Aorta (tissue), 5 donors: ENCODE measurements at places on chromosomes 6 and 20.

- DNase-seq: no peak
Observed at GRCh38 chr6:41726876-41727275, 8.5 kb downstream of the TFEB start.

GRCh38 chr20:24691901-24692351, 222.5 kb downstream of the SYNDIG1 start:
- DNase-seq: peak; percentile 28

DNA sequence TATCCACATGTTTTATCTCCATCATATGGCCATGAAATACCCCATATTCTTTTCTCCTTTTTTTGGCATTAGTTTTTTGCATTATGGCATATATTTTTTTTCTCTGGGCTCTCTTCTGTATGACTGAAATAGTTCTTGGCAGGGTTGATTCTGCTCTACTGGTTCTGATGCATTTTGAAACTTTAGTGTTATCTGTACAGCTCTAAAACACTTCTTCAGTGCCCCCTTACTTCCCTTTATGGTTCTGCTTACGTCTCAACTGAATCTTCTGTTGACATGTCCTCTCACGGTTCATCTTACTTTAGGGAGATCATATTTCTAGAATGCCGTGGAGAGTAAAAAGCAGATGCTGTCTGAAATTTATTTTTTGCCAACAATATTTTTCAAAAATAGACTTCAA, 23.2 kb upstream of the TXNDC5 start:
- DNase-seq: no peak

DNA sequence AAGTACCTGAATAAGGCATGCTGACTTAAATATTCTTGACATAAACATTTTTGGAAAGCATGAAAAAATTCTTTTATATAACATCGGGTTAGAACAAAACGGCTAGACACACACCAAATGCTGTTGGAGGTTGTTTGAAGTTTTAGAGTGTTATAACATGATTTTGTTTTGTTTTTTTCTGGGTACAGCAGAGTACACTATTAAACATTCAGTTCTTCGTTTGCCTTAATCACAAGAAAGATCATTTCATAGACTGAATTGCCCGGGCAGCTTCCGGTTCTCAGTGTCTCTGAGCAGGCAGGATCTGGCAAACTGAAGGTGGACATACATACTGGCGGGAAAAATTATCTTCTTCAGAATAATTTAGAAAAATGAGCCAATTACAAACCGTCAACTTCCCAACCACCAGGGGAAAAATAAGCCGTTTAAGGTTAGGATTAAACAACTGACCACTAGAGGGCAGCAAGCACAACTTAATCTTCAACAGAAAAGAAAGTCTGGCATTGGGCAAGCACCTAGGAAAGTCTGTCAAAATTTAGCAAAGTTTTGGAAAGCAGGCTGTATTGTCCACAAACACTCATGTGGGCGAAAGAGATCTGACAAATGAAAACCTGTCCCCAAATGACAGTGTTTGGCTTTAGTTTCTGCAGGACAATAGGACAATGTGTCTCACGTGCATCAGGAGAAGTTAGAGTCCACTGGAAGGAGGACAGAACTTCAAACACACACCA, 15.0 kb downstream of the ZNF217 start:
- no peak for DNase-seq

- no peak for DNase-seq
Observed at GRCh38 chr6:73558624-73559398, 38.0 kb upstream of the EEF1A1 start.

DNA sequence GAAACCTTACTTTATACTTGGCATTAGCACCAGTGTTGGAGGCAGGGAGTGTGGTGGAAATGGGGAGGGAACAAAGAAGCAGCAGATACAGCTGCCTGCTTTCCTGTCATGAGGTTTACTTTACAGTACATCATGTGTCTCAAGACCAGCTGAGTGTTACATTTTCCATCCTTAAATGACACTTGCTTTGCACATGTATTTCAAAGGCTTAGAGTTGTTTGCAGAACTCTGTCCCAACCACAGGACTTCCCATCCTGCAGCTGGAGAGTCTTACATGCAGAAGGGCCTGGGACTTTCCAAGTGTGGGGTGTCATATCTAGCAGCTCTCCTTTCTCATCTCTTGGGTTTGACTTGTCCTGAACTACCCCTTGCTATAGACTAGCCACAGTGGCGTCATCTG, 395.9 kb downstream of the DHX35 start:
- peak; percentile 52 for DNase-seq

DNA sequence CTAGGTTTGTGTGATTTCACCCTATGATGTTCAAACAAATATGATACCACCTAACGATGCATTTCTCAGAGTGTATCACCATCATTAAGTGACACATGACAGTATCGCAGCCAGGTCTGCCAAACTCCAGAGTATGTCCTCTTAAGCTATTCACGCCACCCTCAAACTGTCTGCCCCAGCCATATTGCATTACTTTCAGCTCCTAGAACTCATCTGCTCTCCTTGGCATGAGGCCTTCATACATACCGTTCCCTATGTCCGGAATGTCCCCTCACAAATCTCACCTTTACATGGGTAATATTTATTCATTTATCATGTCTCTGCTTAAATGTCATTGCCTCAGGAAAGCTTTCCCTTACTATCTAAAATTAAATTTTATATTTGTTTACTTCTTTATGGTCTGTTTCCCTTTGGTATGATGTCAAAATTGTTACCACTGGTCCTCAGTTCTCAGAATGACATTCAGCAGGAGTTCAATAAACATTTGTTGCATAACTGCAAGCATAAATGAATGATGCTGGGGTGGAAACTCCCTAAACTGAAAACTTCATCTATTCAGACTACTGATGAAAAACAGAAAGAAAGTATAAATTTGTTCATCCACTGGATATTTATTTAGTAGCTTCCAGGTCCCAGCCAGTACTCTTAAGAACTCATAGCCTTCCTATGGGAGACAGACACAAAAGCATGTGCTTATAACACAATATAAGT, 3.2 kb downstream of the SESN1 start:
- no peak for DNase-seq

DNA sequence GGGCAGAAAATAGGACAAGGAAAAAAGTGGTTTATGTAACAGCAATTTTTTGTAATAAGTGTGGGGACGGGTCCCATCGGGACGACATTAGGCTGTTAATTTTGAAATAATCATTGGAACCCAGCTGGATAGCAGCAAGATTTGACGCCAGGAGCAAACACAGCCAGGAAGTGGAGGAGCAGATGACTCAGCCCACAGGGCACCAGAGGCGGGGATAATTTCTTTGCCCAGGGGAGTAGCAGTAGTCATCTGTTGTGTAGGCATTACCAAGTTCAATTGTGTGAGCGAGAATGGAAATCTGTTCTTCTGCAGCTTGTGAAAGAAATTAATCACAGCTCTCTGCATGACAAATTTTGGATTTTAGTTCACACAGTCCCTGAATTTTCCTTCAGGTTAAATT, 22.6 kb upstream of the RIN2 start:
- DNase-seq: peak; percentile 88

DNA sequence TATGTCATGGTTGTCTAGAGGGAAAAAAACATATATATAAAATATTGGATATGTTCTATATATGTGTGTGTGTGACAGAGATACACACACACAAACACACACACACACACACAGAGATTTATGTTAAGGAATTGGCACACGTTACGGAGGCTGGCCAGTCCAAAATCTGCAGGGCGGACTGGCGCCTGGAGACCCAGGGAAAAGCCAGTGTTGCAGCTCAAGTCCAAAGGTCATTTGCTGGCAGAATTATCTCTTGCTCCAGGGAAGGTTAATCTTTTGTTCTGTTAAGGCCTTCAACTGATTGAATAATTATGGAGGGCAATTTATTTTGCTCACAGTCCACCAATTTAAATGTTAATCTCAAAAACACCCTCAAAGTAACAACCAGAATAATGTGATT, 37.5 kb upstream of the PDE7B start:
- DNase-seq: no peak

- peak; percentile 59 for DNase-seq
Observed at GRCh38 chr6:26286168-26286877, 78.7 kb upstream of the BTN3A2 start.

GRCh38 chr6:26056583-26057350, 30.5 kb upstream of the HFE start:
- DNase-seq: peak; percentile 61

- DNase-seq: no peak
Observed at GRCh38 chr6:169912266-169913095, 161.1 kb downstream of the ERMARD start.

DNA sequence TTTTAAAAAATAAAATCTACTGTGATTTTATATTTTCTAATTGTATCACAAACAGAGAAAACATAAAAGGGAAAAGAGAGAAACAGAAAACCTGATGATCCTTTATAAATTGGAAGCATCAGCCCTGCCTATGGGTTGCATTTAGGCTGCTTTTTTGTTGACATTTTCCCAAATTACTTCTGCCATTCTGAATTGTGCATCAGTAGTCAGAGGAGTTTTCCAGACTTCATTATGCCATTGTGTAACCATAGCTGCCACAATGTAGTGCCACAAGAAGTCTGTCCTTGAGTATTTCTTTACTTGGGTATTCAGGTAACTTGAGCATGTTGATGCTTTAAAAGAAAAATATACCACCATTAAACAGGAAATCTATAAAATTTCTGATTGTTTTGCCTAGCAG, 130.3 kb downstream of the HACE1 start:
- no peak for DNase-seq

GRCh38 chr6:29702519-29703103, 20.6 kb upstream of the HLA-F start:
- DNase-seq: peak; percentile 88

- no peak for DNase-seq
Observed at GRCh38 chr6:56522495-56523270, 120.0 kb downstream of the DST start.

DNA sequence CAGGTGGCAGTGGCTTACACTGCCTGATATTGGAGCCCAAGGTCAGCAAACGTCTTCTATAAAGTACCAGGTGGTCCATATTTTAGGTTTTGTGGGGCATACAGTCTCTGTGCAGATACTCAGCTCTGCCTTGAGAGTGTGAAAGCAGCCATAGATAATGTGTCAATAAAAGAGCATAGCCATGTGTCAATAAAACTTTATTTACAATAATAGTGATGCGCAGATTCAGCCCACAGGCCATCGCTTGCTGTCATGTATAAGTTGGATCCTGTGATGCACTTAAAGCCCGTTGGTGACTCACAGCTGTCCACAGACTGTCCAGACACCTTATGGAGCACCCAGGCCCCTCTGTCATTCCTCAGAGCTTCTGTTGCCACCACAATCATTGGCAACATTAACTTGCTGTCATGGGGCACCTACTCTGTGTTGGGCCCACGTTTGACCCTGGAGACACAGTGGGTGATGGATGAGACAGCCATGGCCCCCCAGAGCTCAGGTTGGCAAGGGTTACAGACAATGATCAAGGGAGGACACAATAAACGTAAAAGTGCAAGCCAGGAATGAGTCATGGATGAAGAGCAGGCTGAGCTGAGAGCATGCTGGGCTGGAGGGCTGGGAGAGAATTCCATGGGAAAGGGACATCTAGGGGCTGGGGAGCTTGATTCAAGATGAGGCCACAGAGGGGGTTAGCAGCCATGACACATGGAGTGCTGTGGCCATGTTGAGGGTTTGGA, 173.6 kb downstream of the TAF4 start:
- DNase-seq: no peak

- peak; percentile 30 for DNase-seq
Observed at GRCh38 chr6:31922942-31923341, 4.6 kb upstream of the C2 start.

DNA sequence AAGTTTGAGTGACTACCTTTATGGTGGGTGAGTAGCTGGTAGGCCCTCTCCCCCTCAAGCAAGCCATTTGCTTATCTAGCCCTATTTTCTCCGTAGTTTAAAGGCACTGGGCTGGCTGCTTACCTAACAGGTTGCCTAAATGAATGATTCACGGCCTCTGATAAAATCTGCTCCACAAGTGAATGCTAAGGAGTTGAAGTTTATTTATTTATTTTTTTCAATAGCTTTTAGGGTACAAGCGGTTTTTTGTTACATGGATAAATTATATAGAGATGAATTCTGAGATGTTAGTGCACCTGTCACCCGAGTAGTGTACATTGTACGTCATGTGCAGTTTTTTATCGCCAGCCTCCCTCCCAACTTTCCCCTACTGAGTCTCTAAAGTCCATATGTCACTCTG, 8.3 kb upstream of the CDH26 start:
- DNase-seq: no peak

DNA sequence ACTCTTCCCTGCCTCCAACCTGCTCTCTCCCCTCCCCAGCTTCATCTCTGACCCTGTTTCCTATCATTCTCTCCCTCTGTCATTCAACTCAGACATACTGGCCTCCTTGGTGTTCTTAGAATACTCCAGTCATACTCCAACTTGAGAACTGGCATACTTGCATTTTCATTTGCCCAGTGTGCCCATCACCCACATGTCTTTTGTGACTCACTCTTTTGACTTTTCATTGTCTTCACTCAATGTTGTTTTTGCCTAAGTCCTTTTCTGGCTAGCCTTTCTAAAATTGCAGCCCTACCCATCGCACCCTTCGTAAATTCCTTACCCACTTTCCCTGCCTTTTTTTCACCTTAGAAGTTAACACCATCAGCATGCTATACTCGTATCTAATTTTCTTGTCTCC, 77.0 kb upstream of the CD2AP start:
- no peak for DNase-seq

DNA sequence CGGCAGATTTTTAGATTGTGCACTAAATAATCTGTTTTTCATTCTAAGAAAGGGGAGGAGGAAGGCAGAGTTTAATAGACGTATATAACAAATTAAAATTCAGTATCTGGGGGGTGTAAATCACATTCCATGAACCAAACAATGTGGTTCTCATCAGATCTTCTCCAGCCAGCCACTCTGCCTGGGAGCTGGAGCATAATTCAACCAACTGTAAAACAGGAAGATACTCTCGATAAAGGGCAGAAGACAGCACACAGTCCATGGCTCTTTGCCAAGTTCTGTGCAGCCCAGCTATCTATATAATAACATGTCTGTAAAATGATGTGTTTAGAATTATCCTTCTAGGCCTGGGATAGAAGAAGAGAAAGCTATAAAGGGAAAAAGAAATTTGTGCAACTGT, 289.9 kb upstream of the ZFP64 start:
- DNase-seq: no peak

DNA sequence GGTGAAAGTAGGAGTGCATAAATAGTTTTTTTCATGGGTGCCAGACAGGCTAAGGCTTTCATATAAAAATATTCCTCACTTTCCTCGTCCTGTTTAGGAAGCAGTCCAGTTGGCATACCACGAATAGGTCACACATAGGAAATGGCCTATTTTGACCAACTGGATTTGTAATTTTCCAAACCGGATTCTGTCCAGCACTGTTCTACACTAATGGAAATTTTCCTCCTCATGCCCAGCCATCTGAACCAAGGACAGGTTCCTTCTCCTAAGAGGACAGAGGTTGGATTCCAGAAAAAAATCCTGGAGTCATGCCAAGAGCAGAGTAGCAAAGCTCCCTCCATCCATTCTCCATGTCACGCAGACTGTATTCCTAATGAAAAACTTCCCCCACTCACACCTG, 43.1 kb downstream of the PANK2 start:
- DNase-seq: no peak

DNA sequence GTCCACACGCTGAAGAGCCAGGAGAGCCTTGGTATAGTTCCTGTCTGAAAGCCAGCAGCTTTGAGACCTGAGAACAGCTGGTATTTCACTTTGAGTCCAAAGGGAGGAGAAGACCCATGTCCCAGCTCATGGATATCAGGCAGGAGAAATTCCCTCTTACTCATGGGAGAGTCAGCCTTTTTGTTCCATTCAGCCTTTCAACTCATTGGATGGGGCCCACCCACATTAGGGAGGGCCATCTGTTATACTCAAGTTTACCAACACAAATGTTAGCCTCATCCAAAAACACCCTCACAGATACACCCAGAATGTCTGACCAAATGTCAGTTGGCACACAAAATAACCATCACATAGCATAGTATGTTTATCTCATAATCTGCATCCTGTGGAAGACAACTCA, 80.1 kb downstream of the GMDS start:
- DNase-seq: no peak
